Frontal cortex (tissue), 4 donors: ENCODE measurements at places on chromosomes 13 and 19.
A peak's percentile ranks its signal among the peaks of the same experiment; 100 is the strongest.

GRCh38 chr19:35013820-35014754, 14.0 kb downstream of the GRAMD1A start:
- no peak for DNase-seq

GRCh38 chr13:111940892-111941291, 126.1 kb upstream of the SOX1 start:
- no peak for DNase-seq

- DNase-seq: no peak
These were observed 24.9 kb downstream of the CPAMD8 start for GRCh38 chr19:17001603-17002183.

DNA sequence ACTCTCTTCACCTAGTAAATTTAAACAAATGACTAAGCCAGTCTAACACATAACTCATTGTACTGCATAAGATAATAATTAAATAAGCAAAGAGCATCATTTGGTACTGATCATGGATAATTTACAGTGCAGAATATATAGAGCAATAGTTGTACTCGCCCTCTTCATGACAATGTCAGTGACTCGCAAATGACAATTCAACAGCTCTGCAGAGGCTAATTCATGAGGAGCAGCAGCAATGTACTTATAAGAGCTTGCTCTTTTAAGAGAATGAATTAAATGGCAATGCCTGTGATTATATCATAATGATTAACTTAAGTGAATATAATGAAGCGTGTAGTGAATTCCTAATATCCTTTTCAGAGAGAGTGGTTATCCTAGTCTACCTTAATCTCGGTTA, 284.5 kb upstream of the PCDH20 start:
- DNase-seq: no peak

- DNase-seq: no peak
These were observed 977 bp upstream of the MAB21L1 start for GRCh38 chr13:35477386-35477946.

- DNase-seq: no peak
These were observed 46.7 kb upstream of the POSTN start for GRCh38 chr13:37645181-37645740.

- no peak for DNase-seq
These were observed 354.5 kb upstream of the NBEA start for GRCh38 chr13:34587576-34587975.

DNA sequence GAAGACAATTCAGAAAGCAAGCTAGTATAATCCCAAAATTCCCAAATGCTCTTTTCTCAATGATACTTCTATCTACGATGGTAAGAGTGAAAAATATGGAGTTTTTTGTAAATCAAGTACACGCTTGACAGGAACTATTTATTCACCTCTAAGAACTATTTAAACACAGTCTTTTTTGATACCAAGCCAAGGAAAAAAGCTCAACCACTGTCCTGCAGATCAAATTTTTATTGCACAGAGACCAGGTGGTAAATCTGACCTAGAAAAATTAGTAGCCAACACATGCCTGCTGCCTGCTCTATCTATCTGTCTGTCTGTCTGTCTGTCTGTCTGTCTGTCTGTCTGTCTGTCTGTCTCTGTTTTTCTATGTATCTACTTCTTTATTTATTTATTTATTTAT, 292.2 kb downstream of the MZT1 start:
- no peak for DNase-seq

GRCh38 chr19:1471515-1472160, 7.4 kb downstream of the C19orf25 start:
- DNase-seq: peak; percentile 70

- DNase-seq: no peak
These were observed 142.4 kb downstream of the MYCBP2 start for GRCh38 chr13:77184455-77184854.

DNA sequence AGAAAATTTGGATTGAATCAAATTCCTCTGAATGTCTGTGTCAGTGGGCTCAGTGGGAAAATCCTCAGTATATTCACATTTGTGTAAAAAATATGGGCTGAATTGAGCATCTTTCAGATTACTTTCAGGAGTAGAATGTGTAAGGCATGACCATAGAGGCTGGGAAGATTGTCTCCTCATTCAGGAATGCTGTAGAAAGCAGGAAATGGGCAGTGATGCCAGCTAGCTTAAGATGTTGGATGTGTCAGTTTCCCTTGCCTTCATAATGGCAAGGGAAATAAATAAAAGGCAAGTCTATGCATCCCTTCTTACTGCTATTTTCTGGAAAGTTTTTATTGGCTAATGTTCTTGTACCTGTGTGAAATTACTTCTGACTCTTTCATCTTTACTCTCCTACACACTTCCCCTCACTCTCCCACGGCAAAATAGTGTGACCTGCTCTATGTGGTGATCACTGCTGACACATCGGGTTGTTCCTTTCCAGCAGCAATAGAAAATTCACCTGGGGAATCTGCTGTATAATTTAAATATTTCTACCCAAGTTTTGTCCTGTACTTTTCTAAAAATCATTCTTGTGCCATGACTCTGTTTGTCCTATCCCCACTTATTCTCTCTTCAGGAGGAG, 103.2 kb downstream of the LMO7 start:
- no peak for DNase-seq

DNA sequence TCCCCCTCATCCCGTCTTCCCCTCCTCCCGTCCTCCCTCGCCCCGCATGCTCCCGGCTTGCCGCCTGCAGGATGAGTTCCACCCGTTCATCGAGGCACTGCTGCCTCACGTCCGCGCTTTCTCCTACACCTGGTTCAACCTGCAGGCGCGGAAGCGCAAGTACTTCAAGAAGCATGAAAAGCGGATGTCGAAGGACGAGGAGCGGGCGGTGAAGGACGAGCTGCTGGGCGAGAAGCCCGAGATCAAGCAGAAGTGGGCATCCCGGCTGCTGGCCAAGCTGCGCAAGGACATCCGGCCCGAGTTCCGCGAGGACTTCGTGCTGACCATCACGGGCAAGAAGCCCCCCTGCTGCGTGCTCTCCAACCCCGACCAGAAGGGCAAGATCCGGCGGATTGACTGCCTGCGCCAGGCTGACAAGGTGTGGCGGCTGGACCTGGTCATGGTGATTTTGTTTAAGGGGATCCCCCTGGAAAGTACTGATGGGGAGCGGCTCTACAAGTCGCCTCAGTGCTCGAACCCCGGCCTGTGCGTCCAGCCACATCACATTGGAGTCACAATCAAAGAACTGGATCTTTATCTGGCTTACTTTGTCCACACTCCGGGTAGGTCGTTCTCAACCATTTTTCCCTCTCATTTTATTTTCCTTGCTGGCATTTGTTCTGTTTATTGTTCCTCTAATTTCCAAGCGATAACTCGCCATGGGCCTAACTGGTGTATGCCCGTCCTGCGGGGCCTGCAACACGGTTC, 29.8 kb downstream of the NFIX start:
- no peak for DNase-seq

GRCh38 chr13:21150013-21150412, 26.3 kb downstream of the SKA3 start:
- DNase-seq: no peak

- no peak for DNase-seq
These were observed 6.2 kb downstream of the MRPS31 start for GRCh38 chr13:40764587-40765403.

DNA sequence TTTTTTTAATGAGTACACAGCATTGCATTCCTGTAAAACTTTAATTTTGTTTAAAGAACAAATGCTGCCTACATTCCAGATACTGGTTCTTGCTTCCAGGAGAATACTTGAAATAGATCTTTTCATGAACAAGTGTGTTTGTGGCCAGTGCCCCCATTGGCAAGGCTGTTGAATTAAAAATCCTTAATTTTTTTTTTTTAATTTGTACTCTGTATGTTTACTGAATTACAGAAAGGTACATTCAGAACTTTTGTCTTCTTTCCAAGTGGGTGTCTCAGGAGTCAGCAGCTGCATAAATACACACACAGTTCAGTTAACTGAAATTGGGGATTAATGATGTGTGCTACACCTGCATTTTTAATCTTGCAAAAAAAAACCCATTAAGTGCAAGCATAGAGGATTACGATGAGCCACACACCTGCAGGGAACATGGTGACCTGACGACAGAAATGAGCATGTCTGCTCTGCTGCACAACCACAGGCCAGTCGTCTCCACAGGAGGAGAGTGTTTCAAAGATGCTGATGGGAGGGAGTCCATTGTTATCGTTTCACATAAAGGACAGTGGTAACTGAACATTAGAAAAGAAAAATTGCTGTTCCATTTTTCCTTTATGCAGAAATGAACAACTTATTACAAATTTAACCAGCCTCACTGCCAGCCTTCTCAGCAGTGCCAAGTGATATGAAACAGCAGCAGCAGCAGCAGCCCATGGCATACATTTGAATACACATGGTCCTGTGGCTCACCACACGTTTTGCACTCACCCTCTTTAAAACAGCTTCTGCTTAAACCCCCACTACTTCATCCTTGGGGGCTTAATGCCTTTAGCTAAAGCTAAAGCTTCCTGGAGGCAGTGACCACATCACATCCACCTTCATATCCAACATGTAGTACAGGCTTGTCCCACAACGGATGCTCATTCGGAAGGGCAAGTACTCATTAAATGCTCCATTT, 72.3 kb upstream of the RFC3 start:
- no peak for DNase-seq

DNA sequence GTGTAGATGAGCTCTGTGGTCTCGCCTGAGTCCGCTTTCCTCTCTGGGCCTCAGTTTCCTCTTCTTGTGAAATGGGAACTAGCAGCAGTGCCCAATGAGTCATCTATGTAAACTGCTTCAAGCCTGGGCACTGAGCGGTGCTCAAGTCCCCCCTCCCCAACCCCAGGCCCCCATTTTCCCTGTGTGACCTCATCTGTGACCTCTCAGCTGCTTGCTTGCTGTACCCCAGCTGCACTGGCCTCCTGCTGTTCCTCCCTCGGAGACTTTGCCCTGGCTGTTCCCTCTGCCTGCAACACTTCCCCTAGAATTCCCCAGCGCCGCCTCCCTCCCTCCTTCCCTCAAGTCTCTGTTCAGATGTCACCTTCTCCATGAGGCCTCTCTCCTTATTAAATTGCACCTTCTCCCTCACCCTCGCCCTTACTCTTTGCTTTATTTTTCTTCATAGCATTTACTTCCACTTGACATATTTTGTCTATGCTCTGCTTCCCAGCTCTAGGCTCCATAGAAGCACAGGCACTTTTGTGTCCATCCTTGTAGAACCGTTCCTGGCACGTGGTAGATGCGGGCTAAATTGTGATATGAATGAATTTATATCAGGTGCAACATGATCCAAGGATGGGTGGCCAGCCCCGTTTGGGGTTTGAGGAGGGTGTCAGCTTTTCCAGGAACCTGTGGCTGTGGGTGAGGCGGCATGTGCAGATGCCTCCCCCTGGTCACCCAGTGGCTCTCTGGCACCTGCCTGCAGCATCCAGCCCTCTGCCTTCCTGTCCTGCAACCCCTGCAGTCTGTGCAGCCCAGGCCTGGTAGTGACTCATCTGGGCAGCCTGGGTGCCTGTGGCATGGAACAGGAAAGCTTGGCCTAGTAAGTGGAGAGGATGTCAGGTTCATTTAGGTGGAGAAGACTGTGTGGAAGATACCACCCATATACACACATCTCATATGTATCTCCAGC, 26.3 kb downstream of the SIPA1L3 start:
- DNase-seq: no peak

DNA sequence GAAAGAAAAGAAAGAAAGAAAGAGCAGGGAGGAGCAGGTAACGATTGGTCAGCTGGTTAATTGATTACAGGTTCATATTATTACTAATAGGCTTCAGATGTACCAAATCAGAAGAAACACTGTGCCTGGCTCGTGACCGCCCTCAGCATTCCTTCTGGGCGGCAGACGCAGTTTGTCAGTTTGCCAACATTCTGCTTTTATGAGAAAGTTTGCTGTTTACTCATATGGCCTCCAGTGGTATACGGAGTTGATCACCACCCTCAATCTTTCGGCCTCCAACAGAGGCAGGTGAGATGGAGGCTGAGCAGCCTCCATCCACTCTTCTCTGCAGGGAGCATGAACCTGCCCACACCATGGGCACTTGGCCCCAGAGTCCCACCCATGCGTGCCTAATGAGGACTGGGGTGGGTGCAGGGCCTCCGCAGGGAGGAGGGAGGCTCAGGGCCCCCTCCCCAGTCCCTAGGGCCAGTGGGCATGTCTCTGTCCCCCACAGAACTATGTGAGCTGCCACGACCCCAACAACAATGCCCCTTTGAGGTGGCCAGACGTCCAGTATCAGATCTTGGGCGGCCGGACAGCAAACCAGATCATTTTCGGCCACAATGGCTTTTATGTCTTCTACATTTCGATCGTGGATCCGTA, 8.8 kb downstream of the PRR22 start:
- DNase-seq: no peak

DNA sequence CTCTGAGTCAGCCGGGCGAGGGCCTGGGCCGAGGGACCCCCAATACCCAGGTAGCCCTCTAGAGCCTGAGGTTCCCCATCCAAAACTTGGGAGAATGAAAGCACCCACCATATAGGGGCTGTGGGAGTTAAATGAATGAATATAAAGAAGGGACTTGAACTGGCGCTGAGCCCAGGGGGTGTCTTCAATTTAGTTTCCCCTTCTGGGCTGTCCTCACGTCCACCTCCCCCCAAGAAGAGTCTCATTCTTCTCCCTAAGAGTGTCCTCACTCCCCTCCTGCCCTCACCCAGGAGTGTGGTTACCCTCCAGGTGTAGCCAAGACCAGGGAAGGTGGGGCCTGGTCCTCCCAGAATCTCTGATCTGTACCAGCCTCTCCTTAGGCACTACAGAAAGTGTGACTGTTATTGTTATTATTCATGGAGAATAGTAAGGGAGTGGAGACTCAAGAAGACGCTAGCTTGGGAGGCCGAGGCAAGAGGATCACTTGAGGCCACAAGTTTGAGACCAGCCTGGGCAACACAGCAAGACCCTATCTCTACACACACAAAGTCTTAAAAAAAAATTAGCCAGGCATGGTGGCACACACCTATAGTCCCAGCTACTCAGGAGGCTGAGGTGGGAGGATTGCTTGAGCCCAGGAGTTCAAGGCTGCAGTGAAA, 2.7 kb downstream of the CD79A start:
- DNase-seq: no peak

GRCh38 chr13:91347996-91348905, 764 bp downstream of the MIR17HG start:
- DNase-seq: peak; percentile 70

GRCh38 chr19:12786141-12786870, 5.0 kb upstream of the JUNB start:
- no peak for DNase-seq

- DNase-seq: peak; percentile 35
These were observed 10.5 kb downstream of the PVR start for GRCh38 chr19:44653977-44654774.

GRCh38 chr19:6828306-6828697, 55.8 kb downstream of the VAV1 start:
- DNase-seq: no peak
